GF-D8 (cell line): ENCODE measurements at places on chromosomes 3 and 15.

DNA sequence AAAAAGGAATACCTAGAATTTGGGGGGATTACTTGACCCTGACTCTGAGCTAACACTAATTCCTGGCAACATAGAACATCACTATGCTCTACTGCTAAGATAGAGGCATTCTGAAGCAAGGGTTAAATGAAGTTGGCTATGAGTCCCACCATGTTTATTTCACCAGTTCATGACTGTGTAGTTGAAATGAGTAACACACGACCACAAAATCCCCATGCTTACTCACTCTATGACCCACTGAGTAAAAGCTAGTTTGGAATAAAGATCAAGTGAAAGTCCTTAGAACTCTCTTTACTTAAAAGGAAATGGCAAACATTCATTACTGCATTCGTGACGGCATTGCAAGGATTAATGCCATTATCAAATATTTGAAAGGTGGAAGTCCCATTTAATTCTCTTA, 47.4 kb downstream of the MRPL46 start:
- DNase-seq: no peak

GRCh38 chr3:100825574-100825973, 116.3 kb downstream of the TFG start:
- no peak for DNase-seq

DNA sequence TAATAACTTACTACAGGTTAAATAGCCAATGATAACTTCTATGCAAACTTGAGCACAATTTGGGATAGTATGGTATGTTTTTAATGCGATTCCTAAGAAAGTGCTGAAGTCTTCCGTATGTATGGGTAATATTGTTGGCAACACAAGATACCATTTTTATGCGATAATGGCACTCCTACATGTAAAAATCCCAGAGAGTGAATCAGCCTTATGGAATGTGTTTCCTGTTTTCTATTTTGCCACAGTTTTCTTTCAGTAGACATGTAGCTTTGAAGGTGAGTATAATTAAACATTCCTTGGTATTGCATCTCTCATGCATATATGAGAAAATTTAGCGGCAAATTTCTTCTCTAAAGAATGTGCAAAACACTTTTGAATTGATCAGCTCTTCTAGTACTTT, 396.8 kb upstream of the AZI2 start:
- DNase-seq: no peak

GRCh38 chr3:17802950-17803349, 60.5 kb upstream of the TBC1D5 start:
- DNase-seq: no peak

- peak; percentile 45 for DNase-seq
These were observed 70.4 kb downstream of the CBLB start for GRCh38 chr3:105798381-105798934.

GRCh38 chr3:115212615-115213014, 65.5 kb upstream of the ZBTB20 start:
- no peak for DNase-seq

GRCh38 chr15:49435174-49435573, 12.1 kb downstream of the FGF7 start:
- DNase-seq: no peak

GRCh38 chr3:67048067-67048714, 50.1 kb downstream of the KBTBD8 start:
- DNase-seq: no peak

DNA sequence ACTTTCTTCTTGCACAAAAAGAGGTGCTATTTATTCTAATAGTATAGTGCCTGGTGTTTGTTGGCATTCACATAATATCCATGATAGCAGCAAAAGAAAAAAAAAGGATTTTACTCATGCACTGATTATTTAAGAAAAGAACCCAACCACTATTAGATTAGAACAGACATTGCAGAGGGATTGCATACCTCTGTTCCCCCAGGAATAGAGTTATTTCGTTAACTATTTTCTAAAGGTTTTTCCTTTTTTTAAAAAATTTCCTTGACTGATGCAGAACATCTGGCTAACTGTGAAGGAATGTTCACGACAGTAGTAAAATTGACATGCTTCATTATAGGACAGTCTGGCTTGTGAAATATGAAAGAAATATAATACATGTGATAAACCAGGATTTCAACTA, 136.6 kb upstream of the PTX3 start:
- no peak for DNase-seq
